ENCODE measurements at places on chromosomes 12 and 14.
A peak's percentile ranks its signal among the peaks of the same experiment; 100 is the strongest.

- no peak for DNase-seq
Measured at GRCh38 chr12:79048962-79049361, 184.4 kb downstream of the SYT1 start.

GRCh38 chr12:132566516-132567131, 43.8 kb downstream of the LRCOL1 start:
- no peak for DNase-seq

DNA sequence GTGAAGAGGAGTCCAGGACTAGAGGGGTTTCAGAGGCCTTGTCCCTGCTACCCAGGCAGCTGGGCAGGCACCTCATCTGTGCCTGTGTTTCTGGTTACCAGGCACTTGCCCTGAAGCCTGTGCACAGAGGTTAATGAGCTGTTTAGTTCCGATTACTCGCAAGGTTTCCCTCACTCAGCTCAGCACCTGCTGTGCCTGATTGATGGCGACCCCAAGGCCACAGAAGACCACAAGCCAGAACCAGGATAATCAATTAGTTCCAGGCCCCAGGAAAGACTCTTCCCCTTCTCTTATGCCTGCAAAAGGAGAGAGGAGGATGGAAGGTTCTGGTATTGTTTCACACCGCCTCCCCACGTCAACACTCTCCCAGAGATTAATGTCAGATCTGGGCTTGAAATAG, 88.8 kb upstream of the NOS1 start:
- no peak for DNase-seq

- DNase-seq: no peak
Measured at GRCh38 chr12:24960222-24960855, 11.4 kb upstream of the BCAT1 start.

GRCh38 chr14:47555333-47555732, 120.1 kb downstream of the MDGA2 start:
- no peak for DNase-seq

GRCh38 chr12:132559652-132560363, 50.6 kb downstream of the LRCOL1 start:
- no peak for DNase-seq

GRCh38 chr14:21086908-21087293, 11.6 kb downstream of the ZNF219 start:
- DNase-seq: no peak

DNA sequence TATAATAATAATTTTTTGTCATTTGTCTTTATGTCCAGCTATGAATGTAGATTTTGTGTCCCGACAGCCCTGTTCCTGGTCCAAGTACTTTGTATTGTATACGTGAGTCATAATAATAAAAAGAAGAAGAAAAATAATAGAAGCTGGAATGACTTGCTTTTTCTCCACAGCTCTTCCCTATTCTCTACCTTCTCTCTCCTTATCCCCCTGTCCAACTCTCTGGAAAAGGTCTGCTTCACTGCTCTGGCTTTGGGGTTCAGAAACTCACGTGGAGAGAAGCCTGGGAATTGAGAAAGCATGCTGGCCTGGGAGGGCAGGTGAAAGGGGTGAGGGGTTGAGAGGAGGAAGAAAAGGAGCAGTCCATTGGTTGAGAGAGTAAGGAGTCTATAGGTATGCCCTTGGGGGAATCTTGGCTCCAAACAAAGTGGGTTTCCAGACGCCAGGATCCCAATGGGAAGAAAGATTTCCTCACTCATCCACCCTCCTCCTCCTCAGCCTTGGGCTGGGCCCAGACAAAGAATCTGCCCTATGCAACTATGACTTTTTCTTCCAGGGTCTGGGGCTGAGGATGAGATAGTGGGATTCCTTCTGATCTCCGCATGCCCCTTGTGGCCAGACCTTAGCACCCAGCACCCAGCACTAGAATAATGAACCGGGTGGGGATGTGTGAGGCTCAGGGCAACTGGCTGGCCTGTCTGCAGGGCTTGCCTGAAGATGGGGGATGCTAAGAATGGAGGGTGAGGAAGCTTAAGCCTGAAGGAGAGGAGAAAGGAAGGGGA, 4.0 kb downstream of the HOXC8 start:
- DNase-seq: no peak

DNA sequence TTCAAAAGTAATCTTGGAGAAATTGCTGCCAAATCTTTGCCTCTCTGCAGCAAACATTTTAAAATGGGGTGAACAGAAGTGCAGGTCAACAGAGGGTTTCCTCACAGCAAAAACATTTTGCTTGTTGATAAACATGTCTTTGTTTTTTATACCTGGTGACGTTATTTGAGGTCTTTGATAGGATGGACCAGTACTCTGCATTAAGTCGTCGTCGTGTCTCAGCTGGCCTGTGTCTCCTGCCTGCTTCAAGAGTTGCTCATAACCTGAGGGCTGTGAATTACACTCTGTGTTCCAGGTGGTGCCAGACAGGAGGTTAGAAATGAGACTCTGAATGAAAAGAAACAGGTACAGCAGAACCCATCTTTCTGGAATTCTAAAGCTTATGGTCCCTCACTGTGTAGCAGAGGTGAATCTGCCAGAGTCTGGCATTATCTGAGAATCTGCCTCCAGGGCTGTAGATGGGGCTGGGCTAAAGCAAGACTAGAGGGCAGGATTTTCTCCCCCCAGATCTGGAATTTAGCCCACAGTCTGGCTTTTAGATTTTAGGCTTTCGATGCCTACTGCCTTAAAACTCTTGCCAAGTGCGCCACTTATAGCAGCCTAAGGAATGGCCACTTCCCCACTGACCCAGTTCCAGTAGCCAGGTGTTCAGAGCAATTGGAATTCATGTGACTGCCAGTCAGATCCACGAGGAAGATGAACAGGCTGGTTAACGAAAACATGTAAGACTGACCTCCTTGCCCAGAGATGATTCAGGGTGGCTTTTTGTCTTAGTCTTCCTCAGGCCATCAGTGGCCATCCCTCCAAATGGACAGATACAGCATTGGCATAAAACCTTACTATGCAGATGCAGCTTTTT, 161.2 kb downstream of the PRKCH start:
- no peak for DNase-seq

- DNase-seq: peak; percentile 36
Measured at GRCh38 chr12:2682296-2683251, 112.2 kb upstream of the FKBP4 start.

- no peak for DNase-seq
Measured at GRCh38 chr14:35565871-35566464, 32.0 kb downstream of the INSM2 start.

GRCh38 chr12:56129206-56129941, 1.3 kb downstream of the ESYT1 start:
- no peak for DNase-seq

DNA sequence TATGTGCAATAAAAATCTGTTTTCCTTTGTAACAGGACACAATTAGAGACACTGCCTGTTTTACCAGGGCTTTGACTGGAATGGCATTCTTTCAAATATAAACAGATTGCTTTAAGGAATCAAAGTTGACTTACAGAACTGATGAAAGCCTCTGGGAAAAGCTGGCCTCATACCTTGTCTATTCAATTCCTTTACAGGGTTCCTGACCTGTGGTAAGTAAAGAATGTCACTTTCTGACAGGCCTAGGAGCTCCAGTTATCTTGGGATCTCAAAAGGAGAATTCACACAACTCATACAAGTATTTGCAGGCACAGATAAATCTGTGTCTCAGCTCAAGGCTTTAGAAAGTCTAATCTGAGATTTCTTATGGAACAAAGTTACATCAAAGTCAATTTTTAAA, 88.4 kb downstream of the BCAT1 start:
- DNase-seq: no peak

- no peak for DNase-seq
Measured at GRCh38 chr12:62194616-62195015, 65.6 kb upstream of the USP15 start.

DNA sequence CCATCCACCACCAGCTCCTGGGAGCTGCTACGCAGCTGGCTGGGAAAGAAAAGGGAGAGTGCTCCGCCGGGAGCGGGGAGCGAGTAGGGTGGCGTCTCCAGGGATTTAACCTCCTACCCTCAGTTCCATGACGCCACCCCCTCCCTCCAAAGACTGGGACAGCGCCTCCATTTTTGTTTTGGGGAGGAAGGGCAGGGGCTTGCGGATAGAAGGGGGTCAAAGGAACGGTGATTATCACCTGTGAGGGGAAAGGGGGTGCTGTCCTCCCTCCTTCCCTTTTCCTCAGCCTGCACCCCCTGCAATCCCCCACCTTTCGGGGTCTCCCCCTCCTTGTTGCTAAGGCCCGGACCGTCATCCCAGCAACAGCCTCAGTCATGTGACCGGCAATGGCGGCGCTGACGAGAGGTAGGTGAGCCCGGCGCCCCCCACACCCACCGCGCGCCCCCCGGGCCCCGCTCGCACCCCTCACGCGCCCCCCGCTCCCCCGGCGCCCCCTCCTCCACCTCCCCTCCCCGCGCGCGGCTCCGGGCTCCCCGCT, at the start of gene DTX3:
DTX3 (plus strand) TSS at position 371 of the 538 bp plus-strand sequence. CDS start 1,694 bp downstream, outside the sequence.
- DNase-seq: no peak

DNA sequence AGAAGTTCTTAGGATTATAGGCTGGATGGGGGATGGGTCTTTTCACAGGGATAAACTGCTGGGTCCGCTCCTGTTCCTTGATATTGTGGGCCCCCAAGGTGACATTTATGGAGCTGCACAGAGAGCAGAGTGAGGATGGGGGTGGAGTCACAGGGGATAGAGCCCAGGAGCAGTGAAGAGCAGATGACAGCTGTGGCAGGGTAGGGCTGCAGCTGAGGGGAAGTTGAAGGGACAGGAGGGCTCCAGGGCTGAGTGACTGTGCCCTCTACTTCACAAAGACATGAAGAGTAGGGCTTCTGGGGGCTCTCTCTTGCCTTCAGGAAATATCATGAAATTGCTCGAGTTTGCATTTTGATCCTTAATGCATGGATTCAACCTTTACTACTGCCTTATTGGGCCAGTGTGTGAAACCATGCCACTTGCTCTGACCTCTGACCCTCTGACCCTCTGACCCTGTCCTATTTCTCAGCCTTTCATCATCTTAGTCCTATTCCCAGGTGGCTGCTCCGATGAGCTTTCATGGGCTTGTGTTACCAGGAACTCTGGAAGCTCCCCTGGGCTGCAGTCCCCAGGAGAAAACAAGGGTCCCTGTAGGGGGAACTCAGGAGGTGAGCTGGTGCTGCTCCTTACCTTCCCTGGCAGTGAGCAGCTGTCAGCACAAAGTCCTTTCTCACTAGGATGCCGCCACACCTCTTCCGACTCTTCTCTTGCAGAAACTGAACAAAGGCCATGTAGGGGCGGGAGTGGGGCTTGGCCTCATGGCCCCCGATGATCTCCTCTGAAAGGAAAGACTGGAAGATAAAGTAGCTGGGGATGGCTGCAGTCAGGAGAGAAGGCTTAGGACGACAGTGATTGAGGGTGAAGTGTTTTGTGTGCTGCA, 1.6 kb downstream of the GZMH start:
- no peak for DNase-seq

- DNase-seq: no peak
Measured at GRCh38 chr14:63938198-63939005, 85.6 kb downstream of the SYNE2 start.

DNA sequence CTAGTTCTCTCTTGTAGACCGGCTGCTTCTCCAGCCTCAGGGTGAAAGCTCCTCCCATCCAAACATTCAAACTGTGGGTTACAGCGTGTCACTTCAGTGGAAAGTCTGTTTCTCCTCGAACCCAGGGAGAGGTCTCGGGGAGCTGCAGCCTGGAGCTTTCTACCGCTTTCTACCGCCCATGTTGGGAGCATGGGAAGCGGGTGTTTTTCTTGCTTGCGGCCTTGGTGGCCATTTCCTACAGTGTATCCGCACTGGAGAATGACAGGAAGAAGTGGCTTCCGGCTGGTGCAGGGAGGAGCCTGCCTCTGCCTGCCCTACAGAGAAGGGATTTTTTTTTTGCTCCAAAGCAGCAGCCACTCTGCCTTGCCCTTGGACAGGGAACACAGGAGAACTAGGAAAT, 21.2 kb downstream of the ZFP36L1 start:
- no peak for DNase-seq

DNA sequence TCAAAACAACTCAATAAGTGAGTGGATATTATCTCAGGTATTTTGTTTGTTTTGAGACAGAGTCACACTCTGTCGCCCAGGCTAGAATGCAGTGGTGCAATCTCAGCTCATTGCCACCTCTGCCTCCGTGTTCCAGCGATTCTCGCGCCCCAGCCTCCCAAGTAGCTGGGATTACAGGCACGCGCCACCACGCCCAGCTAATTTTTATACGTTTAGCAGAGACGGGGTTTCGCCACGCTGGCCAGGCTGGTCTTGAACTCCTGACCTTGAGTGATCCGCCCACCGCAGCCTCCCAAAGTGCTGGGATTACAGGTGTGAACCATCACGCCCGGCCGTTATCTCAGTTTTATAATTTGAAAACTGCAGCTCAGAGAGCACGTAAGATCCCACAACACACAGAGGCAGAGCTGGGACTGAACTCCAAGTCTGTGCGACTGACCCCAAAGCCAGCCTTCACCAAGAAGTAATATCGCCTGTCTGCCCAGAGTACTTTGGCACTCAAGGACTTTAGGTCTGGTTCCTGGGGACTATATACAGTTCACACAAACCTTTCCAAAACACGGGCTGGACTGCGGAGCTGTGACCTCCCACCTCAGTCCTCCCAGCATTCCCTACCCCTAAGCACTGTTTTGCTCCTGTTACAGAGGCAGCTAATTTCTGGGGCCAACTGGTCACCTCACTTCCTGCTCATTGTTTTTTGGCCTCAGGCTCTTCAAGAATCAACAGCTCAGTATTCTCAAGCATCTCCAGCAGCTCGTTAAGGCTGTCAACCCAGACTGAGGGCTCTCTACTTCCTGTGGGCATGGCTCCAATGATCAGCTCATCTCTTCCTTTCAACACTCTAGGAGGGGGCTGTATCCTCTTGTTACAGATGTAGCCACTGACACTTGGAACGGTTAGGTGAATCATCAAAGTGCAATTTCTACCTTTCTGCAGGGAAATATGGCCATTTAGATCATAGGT, 22.5 kb downstream of the TESC start:
- no peak for DNase-seq

GRCh38 chr12:78746001-78746400, 118.6 kb upstream of the SYT1 start:
- DNase-seq: no peak

DNA sequence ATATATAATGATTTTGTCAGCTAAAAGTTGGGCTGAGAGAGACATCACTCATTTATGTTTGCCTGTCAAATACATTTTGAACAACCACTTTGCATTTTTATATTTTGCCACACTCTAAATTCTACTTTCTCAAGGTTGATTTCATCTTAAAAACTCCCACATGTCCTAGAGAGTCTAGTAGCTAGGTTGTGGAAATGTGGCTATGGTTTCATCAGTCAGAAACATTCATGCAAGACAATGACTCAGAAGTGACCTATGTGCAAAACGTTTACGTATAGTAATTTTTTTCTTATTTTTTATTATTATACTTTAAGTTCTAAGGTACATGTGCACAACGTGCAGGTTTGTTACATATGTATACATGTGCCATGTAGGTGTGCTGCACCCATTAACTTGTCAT, 27.4 kb upstream of the PRKD1 start:
- DNase-seq: no peak

DNA sequence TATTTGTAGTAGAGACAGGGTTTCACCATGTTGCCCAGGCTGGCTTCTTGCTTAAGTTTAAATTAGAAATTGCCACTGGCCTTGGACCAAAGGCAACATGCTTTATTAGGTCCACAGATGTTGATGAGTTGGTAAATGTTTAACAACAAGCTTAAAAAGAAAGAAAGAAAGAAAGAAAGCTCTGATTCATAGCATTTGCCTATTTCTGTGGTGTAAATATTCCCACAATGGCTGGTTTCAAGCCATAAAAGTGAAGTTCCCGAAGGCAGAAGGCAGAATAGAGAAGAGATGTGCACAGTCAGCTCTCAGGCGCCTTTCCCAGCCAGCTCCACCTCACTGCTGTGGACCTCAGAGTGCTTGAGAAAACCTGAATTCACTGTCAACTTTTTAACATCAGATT, 26.4 kb downstream of the KCNK13 start:
- DNase-seq: no peak

All from AG04450 (cell line).